ENCODE measurements at places on chromosomes 7 and 10.

GRCh38 chr7:144439717-144440205 is 36.3 kb upstream of the NOBOX start:
- DNase-seq: no peak

- no peak for DNase-seq
Measured at GRCh38 chr7:43694399-43694748, 34.9 kb downstream of the COA1 start.

- DNase-seq: no peak
Measured at GRCh38 chr7:24701261-24702235, 55.7 kb downstream of the GSDME start.

GRCh38 chr10:105243381-105243780 is 602.3 kb downstream of the SORCS3 start:
- DNase-seq: no peak

DNA sequence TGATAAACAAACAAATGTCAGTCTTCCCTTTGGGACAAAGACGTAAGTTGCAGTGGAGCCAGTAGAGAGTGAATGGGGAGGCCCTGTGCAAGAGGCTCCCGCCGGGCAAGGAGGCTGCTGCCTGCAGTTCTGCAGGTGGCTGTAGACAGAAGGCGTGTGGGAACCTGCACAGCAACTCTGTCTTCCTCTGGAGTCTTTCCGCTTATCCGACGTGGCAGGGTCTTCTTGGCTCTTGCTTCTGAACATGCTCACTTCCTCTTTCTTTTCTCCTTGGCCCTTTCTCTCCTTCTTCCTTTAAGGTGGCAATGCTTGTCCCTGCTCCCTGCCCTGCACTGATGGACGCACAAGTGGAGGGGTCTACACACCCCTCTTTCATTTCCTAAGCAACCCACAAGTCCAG is 122.5 kb downstream of the HIPK2 start:
- DNase-seq: no peak
